Activated CD4-positive, alpha-beta T cell treated with anti-CD3 and anti-CD28 coated beads, Interleukin-2, Interleukin-4, amounts not matched to agents 100 ng/mL and 50 ng/mL, durations not matched to agents 16 hours and 8 hours (primary cell): ENCODE measurements at places on chromosomes 4 and X.

- DNase-seq = no peak
Measured at GRCh38 chrX:38878641-38879340, 77.5 kb downstream of the MID1IP1 start.

- DNase-seq = peak; percentile 62
Measured at GRCh38 chrX:154002215-154002719, 17.4 kb downstream of the IRAK1 start.

- DNase-seq = no peak
Measured at GRCh38 chr4:39655211-39655610, 16.5 kb upstream of the SMIM14 start.

DNA sequence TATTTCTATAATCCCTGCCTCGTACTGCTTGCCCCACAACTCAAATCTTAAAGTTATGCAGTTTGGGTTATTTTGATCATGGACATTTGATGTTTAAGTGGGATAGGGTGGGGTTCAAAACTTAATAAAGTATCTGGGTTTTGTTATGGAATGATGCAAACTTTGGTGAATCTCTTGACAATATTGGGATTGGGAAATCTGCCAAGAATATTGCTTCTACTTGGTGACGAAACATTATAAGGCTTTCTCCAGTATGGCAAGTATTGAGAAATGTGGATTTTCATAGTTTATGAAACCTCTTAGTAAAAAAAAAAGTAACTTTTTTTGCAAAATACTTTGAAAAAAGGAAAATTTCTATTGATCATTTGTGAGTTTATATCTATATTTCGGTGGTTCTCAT lies 130.8 kb upstream of the SFRP2 start:
- DNase-seq = no peak

- no peak for DNase-seq
Measured at GRCh38 chr4:97185233-97185632, 958.0 kb downstream of the STPG2 start.
